ENCODE measurements at places on chromosomes 11 and 22.

GRCh38 chr11:4493480-4493818 is 11.0 kb downstream of the OR52K1 start:
- DNase-seq, result no peak

GRCh38 chr11:79610139-79610538 is 169.3 kb upstream of the TENM4 start:
- DNase-seq, result no peak

DNA sequence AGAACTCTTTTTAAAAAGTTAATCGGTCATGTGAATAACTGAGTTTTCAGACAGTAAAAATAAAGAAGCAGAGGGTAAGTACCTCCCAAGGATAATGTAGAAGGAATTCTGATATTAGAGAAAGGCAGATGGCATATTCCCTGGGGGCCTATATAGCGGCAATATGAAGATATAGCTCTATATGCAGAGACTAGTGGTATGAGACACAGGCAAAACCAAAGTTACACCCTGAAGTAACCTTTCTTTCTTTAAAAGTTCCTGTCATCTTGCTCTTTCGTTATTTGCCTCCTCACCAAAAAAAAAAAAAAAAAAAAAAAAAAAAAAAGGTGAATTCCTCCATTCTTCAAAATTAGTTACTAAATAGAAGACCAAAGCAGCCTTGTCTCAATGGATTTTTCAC is 76.2 kb upstream of the ARHGAP32 start:
- no peak for DNase-seq

- no peak for DNase-seq
Measured at GRCh38 chr11:115141231-115142114, 362.7 kb downstream of the CADM1 start.

GRCh38 chr11:104908186-104908531 is 9.9 kb upstream of the CASP12 start:
- DNase-seq, result no peak

DNA sequence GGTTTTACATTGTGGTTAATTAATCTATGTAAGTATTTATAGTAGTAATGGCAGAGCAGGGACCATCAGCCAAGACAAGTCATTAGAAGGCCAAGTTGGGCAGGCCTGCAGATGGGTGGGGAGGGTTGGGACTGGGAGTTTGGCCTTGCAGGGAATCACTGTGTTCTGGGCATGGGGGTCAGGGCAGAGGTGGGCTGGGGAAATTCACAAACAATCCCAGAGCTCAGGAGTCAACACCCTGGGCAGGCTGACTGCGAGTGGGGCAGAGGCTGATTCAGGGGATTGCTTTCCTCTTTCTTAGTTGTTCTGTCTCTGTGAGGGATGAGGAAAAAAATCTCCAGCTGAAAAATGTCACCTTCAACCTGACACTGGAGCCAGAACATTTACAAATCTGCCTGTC is 322.5 kb downstream of the NTM start:
- DNase-seq, result no peak

GRCh38 chr11:371051-371450 is 1.8 kb downstream of the B4GALNT4 start:
- DNase-seq, result no peak

DNA sequence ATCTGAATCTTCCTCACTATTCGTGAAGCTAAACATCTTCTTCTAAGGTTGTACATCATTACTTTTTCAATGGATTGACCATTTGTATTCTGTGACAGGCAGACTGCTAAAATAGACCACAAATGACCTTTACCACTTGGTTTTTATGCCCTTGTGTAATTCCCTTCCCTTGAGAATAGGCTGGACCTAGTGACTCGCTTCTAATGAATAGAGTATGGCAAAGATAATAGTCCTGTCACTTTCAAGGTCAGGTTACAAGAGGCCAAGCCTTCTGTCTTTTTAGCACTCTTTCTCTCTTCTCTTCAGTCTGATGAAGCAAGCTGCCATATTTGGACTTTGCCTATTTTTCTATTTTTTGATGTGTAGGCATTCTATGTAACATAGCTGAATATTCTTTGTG is 492.9 kb downstream of the SOX6 start:
- no peak for DNase-seq

GRCh38 chr11:106821826-106822225 is 196.4 kb downstream of the GUCY1A2 start:
- no peak for DNase-seq

- DNase-seq, result peak; percentile 47
Measured at GRCh38 chr11:27401280-27401832, 38.3 kb upstream of the CCDC34 start.

GRCh38 chr11:99593197-99593596 is 572.4 kb downstream of the CNTN5 start:
- DNase-seq, result no peak

- no peak for DNase-seq
Measured at GRCh38 chr11:75383246-75383645, 16.1 kb upstream of the RPS3 start.

- no peak for DNase-seq
Measured at GRCh38 chr11:2521733-2522630, 77.2 kb downstream of the KCNQ1 start.

- DNase-seq, result peak; percentile 57
Measured at GRCh38 chr11:123202155-123203151, 7.4 kb upstream of the CLMP start.

DNA sequence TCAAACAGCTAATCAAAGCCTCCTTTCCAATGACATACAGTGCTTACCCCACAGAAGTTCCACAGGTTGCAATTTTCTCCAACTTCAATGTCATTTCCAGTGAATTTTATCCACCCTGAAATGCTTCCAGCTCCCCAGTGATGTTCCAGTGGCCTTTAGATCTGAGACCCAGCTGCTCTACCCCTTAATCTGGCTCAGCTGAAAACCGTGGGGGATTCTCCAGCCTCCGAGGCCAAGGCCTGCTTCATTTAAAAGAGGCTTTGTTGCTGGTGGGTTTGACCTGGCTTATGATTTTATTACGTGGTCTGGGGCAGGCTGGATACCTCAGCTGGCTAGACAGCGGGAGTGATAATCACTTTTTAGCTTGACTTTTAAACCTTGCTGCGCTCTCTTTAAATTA is 10.9 kb downstream of the HEPHL1 start:
- DNase-seq, result no peak

DNA sequence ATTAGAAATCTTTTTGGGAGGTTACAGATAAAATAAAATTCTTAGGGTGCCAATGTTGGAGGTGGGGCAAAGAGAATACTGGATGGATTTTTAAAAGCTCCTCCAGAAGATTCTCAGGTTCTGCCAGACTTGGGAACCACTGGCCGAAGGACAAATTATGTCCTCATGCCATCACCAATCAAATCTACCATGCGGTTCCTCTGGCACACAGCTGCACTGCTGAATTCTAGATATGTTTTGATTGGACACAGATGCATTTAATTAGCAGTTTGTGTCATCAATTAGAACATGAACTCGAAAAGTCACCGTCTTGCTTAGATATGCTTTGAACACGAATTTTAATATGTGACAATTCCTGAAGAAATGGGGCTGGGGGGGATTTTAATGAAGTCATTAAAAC is 1269.2 kb downstream of the LRRC4C start:
- DNase-seq, result no peak

GRCh38 chr11:108302121-108302785 is 79.4 kb downstream of the ATM start:
- DNase-seq, result peak; percentile 61

GRCh38 chr11:125649465-125650166 is 24.7 kb downstream of the CHEK1 start:
- DNase-seq, result no peak

DNA sequence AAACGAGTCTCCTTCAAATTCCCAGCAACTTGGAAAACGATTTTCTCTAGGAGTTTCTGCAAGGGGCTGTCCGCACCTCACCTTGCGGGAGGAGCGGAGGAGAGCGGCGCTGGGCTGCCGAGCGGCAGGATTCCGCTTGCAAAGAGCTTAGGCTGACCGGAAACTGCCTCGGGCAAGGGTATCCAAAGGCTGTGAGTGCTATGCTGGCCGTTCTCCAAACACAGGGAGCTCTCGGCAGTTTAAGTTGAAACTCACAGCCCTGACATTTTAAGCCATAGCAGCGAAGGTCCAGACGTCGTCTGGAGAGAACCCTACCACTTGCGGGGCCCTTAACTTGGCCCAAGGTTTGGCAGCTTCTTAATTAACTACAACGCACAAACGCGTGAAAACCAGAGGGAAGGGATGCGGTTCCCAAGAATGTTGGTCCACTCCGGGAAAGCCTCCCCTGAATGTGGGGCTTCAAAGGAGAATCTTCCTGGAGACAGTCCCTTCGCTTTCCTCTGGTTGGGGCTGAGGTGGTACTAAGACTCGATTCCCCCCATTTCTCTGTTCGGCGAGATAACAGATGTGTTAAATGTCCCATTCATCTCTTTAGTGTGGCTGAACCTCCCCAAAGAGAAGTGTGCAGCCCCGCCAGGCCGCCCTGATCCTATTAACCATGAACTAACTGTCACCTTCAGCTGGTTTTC is 1.1 kb upstream of the DBX1 start:
- DNase-seq, result peak; percentile 49

GRCh38 chr11:8285228-8285627 is 21.6 kb upstream of the LMO1 start:
- DNase-seq, result no peak

DNA sequence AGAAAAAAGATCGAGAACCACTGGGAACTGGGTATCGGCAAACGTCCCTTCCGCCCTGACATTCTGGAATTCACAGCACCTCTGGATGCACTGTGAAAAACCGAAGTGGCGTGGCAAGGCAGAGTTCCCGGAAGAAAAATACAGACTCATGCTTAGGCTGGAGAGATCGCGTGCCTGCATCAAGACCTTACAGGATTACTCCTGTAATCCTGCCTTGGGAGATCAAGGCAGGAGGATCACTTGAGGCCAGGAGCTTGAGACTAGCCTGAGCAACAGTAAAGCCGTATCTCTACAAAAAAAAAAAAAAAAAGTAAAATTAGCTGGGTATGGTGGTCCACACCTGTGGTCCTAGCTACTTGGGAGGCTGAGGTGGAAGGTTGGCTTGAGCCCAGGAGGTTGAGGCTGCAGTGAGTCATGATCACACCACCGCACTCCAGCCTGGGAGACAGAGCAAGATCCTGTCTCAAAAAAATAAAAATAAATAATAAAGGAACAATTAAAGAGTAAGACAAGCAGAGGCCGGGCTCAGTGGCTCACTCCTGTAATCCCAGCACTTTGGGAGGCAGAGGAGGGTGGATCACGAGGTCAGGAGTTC is 19.9 kb upstream of the TEF start:
- peak; percentile 41 for DNase-seq

- DNase-seq, result no peak
Measured at GRCh38 chr11:101138245-101138930, 8.8 kb upstream of the PGR start.

GRCh38 chr11:129209891-129210830 is 18.0 kb upstream of the ARHGAP32 start:
- no peak for DNase-seq

GRCh38 chr22:39931251-39931650 is 28.9 kb upstream of the TMA7B start:
- DNase-seq, result no peak

DNA sequence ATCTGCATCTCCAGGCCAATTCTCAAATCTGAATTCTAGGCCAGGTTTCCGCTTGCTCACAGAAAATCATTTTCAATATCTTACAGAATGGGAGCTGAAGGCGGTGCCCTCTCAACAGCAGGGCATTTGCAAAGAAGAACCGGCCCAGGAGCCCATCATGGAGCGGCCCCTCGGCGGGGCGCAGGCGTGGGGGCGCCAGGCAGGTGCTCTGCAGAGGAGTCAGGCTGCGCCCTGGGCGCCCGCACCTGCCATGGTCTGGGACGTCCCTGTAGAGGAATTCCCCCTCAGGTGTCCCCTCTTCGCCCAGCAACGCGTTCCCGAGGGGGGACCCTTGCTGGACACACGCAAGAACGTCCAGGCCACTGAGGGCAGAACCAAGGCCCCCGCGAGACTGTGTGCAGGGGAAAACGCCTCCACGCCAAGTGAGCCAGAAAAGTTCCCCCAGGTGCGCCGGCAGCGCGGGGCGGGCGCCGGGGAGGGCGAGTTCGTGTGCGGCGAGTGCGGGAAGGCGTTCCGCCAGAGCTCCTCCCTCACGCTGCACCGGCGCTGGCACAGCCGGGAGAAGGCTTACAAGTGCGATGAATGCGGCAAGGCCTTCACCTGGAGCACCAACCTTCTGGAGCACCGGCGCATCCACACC is 11.5 kb downstream of the ZNF74 start:
- no peak for DNase-seq

GRCh38 chr22:30023099-30023660 is 57.1 kb upstream of the HORMAD2 start:
- no peak for DNase-seq

DNA sequence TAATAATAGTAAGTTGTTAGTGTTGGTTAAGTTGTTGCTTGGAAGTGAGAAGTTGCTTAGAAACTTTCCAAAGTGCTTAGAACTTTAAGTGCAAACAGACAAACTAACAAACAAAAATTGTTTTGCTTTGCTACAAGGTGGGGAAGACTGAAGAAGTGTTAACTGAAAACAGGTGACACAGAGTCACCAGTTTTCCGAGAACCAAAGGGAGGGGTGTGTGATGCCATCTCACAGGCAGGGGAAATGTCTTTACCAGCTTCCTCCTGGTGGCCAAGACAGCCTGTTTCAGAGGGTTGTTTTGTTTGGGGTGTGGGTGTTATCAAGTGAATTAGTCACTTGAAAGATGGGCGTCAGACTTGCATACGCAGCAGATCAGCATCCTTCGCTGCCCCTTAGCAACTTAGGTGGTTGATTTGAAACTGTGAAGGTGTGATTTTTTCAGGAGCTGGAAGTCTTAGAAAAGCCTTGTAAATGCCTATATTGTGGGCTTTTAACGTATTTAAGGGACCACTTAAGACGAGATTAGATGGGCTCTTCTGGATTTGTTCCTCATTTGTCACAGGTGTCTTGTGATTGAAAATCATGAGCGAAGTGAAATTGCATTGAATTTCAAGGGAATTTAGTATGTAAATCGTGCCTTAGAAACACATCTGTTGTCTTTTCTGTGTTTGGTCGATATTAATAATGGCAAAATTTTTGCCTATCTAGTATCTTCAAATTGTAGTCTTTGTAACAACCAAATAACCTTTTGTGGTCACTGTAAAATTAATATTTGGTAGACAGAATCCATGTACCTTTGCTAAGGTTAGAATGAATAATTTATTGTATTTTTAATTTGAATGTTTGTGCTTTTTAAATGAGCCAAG is 2.7 kb downstream of the NEAT1 start:
- DNase-seq, result peak; percentile 79

DNA sequence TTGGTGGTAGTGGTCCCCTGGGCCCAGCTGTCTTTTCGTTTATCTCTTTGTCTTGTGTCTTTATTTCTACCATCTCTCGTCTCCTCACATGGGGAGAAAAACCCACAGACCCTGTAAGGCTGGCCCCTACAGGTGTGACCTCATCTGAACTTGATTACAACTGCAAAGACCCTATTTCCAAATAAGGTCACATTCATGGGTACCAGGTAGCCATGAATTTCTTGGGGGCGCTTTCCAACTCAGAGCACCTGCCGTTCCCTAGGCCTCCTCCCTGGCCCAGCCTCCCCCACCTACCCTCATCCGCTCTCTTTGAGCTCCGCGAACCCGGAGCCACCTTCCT is 14.0 kb upstream of the RRP7A start:
- DNase-seq, result no peak

- DNase-seq, result no peak
Measured at GRCh38 chr11:78659326-78660270, 84.9 kb upstream of the NARS2 start.

GRCh38 chr22:50581950-50582492 is 628 bp downstream of the CHKB start:
- DNase-seq, result peak; percentile 24
